WTC11 (cell line): ENCODE measurements at places on chromosomes 11 and 22.

GRCh38 chr11:67373648-67374570 lies 511 bp upstream of the CLCF1 start:
- peak; percentile 77 for DNase-seq

DNA sequence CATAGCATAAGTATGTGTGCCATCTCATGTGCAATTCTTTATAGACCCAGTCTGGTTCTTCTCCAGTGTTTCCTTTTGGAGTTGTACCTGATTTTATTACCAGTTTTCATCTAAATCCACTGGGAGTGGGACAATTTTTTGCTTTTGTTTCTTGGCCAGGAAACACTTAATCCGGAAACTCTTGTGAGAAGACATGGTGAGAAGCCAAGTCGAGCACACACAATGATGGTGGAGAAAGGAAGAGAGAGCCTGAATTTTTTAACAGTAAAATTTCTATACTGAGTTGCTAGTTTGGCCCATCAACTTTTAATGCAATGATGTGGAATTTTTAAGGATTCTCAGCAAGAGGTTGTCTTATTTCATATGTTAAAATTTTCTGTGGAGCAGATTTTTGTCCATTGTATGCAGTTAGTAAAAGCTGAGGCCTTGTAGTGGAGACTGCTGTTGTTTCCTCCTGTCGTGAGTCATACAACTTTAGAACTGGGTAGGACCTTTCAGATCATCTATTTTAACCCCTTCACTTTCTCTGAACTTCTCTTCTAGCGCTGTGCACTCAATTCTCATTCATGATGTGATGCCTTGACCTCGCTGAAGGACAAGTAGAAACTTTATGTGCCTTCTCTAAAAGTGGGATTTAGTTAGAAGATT lies 17.1 kb downstream of the FAR1 start:
- no peak for DNase-seq

DNA sequence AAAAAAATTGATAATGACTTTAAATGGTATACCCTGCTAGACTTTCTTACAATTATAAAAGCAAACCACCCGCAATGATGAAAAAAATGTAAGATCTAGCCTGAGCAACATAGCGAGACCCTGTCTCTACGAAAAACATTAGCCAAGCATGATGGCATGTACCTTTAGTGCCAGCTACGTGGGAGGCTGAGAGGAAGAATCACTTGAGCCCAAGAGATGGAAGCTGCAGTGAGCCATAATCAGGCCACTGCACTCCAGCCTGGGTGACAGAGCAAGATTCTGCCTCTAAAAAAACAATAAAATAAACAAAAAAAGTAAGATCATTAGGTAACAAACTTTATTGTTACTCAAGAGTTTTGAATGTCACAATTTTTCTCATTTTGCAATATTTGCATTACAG lies 39.2 kb downstream of the KMT5B start:
- DNase-seq: no peak

- DNase-seq: no peak
Observed at GRCh38 chr11:126363706-126364248, 8.3 kb downstream of the ST3GAL4 start.

GRCh38 chr11:2693271-2694261 lies 6.2 kb downstream of the KCNQ1OT1 start:
- DNase-seq: peak; percentile 96

GRCh38 chr11:133476570-133477250 lies 55.6 kb downstream of the OPCML start:
- DNase-seq: peak; percentile 29

DNA sequence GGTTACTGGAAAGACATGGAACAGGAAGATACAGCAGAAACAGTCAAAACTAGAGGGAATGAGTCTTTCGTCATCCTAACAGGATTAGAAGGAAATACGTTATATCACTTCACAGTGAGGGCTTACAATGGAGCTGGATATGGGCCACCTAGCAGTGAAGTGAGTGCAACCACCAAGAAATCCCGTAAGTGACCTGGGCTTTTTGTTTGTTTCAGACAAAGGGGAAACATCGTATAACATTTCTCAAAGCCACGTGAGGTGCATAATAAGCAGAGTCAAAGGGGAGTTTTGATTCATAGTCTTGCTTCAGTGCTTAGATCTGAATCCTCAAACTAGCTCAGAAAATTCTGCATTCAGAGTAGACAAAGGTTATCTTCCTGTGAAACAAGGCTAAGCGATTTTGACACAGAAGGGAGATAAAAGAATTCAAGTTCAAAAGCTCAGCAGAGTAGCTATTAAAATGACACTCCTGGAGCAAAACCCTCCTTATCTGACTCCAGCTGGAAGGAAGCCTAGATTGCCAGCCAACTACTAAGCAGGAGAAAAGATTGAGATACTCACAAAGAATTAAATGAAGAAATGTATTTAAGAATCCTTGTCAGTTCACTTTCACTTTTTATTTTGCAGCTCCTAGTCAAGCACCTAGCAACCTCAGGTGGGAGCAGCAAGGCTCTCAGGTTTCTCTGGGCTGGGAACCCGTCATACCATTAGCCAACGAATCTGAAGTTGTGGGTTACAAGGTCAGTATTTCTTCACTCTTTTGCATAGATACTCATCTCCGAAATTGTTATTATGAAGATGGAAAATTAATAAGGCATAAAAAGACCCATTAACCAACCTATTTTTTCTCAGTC lies 346.4 kb upstream of the ARHGAP42 start:
- no peak for DNase-seq

GRCh38 chr22:44441401-44442185 lies 56.4 kb downstream of the RTL6 start:
- DNase-seq: no peak

GRCh38 chr11:19370100-19370861 lies 129.5 kb upstream of the E2F8 start:
- DNase-seq: no peak

DNA sequence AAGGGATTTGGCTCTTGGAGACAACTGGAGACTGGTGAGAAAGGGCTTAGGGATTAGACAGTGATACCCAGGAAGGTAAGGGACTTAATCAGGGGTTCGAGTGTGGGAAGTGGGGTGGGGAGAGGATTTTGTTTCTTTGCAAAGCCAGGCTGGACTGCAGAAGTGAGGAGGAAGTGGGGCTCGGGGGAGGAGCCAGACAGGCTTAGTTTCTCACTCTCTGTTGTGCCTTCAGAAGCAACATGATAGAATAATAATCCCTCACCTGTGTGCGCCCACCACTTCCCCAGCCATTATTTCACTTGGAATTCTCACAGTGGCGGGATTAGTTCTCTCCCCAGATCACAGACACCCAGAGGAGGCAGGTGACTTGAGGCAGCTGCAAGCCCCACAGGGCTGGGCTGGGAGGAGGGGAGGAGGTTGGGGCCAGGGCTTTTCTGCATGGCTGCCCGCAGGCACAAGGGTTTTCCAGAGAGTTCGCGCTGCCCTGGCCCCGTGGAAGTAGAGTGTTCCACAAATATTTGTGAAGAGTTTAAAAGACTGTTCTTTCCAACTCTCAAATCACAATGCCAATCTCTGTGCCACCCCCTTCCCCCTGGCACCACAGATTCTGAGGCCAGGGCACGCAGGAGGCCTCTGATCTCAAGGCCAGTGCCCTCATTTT lies 4.0 kb upstream of the SEC14L2 start:
- no peak for DNase-seq

GRCh38 chr22:46121523-46122287 lies 28.6 kb upstream of the PPARA start:
- no peak for DNase-seq

GRCh38 chr11:107623183-107623582 lies 32.2 kb downstream of the ELMOD1 start:
- DNase-seq: no peak

DNA sequence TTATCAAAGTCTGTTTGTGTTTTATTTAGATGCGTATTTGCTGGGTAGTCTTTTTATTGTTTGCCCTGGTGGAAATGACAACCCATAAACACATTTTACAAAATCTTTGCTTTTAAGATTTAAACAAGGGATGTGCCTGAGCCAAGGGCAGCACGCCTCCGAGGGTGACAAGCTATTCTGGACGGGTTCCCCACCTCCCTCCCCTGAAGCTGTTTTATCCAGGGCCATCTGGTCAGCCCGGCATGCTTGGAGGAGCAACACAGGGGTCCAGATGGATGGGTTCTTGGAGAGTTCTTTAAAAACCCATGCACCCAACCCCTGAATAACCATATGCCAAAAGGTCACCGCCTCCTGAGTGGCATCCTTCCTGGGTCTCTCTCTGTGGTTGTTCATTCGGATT lies 408.9 kb downstream of the OPCML start:
- no peak for DNase-seq

DNA sequence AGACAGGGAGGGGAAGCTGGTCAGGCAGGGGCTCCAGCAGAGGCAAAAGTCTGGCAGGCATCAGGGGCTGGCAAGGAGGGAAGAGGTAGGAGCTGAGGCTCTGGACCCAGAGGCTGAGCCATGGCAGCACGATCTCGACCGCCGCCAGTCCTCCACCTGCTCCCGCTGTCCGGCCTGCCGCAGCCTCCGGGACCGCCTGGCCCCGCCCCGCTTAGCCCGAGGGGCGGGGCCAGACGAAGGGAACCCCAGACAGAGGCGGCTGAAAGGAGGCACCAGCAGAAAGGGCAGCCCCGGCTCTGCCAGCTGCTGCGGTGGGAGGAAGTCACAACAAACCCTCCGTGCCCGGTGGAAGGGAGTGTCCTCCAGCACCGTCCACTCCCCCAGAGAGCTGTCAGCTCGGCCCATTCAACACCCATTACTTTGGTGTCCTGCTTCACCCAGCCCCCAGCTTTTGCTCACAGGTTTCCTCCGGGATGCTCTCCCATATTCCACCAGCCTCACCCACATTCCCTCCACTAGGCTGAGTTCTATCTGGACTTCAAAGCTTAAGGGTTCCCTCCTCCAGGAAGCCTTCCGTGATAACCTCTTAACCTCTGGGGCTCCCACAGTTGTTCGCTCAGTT lies at the start of gene MFNG:
TSS of gene MFNG (minus strand) at position 161 of the 622 bp plus-strand sequence. CDS start 207 bp downstream, outside the sequence.
- DNase-seq: peak; percentile 75

DNA sequence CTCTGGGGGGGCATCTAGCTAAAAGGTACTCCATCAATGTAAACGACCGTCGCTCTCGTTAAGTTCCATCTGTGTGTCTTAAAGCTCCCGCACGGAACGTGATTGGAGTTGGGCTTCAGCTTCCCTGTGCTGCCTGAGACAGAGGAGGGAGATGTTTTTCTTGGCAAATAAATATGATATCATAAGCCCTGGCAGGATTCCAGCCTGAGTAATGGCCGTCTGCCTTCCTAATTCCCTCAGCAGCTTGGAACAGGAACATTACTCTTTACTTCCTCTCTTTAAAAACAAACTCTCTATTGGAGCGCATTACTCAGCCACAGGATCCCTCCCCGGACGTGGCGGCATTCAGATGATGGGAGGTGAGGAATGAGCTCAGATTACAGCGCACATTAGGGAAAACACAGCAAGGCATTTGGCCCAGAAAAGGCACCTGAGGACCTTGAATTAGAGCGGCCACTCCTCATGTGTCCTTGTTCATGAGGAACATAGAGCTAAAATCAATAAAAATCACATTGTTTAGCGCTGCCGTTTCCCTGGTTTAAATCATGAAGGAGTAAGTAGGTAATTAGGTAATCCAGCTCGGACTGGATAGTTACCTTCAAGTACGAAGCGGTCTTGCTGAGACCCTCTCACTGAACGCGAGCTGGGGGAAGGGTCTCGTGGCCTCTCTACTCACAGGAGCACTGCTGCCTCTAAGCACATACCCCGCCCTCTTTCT lies 230.4 kb downstream of the ST3GAL4 start:
- DNase-seq: peak; percentile 53

- DNase-seq: no peak
Observed at GRCh38 chr11:77776455-77776854, 44.1 kb downstream of the RSF1 start.

GRCh38 chr11:43937434-43938411 lies 4.7 kb upstream of the C11orf96 start:
- DNase-seq: no peak

GRCh38 chr22:44289414-44290171 lies 23.2 kb downstream of the SHISAL1 start:
- no peak for DNase-seq

- DNase-seq: no peak
Observed at GRCh38 chr11:117476531-117477142, 149.0 kb downstream of the CEP164 start.

- no peak for DNase-seq
Observed at GRCh38 chr11:122843281-122844141, 5.2 kb downstream of the CRTAM start.

- no peak for DNase-seq
Observed at GRCh38 chr11:62493801-62494200, 52.8 kb downstream of the AHNAK start.

DNA sequence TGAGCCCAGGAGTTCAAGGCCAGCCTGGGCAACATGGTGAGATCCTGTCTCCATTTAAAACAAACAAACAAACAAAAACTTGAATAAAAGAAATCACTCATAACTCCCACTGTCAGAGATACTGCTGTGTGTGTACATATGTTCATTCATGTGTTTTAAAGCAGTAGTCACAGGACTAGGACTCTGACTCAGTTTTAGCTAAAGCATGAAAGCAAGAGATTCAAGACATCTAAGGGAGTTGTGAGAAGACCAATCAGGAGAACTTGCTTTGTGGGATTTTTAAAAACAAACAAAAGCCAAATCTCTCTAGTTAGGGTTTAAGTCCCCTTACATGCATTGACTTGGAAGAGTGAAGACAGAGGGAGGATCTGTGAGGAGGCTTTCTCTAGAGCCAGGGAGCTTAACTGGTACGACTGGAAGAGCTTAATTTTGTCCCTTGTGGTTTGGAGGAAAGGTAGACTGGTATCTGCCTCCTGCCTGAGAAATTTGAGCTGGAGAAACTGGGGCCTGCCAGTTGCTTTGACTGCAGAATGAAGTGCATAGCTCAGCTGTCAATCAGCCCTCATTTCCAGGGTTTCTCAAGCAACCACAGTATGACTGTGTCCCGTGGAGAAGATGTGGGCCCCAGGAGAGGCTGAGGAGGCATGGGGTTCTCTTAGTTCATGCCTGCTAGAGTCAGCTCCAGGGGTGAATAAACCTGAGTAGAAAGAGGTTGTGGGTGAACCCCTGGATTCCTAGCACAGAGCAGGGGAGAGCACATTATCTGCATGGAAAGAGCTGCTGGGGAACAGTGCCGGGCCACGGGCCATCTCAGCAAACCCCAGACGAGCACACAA lies 30.6 kb downstream of the EXPH5 start:
- no peak for DNase-seq

DNA sequence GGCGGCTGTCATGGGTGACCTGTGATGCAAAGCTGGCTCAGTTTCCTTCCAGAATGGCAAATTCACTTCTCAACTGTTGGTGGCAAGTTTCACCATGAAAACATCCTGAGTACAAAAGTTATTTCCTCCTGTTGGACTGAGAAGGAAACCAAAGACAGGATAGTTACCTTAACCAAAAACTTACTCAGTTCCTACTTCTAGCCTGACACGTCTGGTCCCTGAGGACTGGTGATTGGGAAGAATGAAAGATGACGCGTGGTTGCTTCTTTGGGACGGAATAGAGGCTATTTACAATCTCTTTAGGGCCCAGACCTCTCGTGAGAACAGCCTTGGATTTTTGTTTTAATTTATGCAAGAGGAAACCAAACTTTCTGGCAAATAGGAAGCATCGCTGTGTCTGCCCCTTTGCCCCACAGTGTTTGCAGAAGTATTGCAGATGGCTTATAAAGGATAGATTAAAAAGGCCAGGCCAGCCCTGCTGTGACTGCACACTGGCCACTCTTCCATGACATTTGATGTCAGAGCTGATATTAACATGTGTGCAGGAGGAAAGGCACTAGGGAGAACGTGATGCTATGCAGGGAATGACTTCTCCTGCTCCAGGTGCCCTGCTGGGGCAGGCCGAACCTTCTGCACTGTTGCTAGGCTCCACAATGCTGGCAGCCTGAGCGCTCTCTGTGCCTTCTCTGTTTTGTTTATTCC lies 7.6 kb downstream of the VPS26B start:
- DNase-seq: no peak
